ENCODE measurements at places on chromosomes 5 and 9. TPM values are rescaled to one million over a fixed set of nuclear protein-coding genes. Genes with fewer than 3 reads are reported as not detected.
A peak's percentile ranks its signal among the peaks of the same experiment; 100 is the strongest.

Gene ARAP3
- 7.2 TPM for total RNA-seq

Gene ANKDD1B
- 0.22 TPM for total RNA-seq

GRCh38 chr9:114743446-114743845 is 61.5 kb upstream of the TEX48 start:
- no peak for DNase-seq

GRCh38 chr9:129696944-129697655 is 31.7 kb downstream of the PRRX2 start:
- no peak for DNase-seq

DNA sequence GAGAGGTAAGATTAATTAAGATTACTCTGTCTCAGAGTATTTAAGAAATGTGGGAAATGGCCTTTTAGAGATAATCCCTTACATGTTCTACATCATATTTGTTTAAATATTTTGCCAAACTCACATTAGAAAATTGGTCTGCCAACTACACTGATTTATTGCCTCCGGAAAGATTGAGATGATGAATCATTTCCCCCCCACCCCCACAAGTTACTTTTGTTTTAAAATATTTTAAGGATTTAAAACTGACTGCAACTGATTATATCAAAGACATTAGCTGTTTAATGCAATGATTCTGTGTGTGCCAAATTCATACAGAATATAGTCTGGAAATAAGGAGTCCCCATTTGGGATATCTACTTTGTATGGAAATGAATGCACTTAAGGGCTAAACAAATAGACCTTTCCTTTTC is 674.4 kb downstream of the PRR16 start:
- DNase-seq = no peak

Gene MSX2
- not detected for total RNA-seq

DNA sequence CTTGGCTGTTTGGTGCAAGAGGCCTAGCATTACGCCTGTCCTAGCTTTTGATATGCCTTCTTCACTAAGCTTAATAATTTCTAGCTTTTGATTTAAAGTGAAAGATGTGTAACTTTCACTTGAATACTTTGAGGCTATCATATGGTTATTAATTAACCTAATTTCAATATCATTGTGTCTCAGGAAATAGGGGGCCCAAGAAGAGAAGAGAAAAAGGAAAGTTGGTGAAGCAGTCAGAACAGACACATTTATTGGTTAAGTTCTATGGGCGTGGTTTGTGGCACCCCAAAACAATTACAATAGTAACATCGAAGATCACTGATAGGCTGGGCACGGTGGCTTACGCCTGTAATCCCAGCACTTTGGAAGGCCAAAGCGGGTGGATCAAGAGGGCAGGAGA is 40.9 kb upstream of the F2RL2 start:
- DNase-seq = no peak

DNA sequence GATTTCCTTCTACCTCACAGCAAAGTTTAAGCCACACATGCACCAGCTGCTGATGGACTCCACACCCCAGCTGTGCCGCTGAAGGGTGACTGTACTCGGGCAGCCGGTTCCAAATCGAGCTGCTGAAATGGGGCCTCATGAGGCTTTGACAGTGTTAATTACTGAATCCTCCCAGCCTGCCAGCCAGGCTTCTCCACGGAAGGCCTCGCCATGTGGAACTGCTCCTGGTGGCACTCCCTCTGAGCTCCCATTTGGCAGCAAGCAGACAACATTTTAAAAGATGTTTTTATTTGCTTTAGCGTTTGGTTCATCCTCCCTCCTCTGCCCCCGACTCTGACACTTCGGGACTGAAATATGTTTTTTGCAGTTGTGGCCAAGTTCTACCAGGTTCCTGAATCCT is 479.4 kb upstream of the MPDZ start:
- DNase-seq = no peak

Gene IRX2
- not detected for total RNA-seq

GRCh38 chr9:115194216-115194615 is 76.3 kb upstream of the TNC start:
- DNase-seq = no peak

GRCh38 chr9:36151316-36152210 is 15.0 kb downstream of the GLIPR2 start:
- DNase-seq = peak; percentile 84

GRCh38 chr5:118791926-118792734 is 196.2 kb downstream of the DTWD2 start:
- no peak for DNase-seq

Gene FAXDC2
- not detected for total RNA-seq

Gene SLC6A7
- not detected for total RNA-seq

Gene TAF11L13
- not detected for total RNA-seq

Gene NR4A3
- 69.5 TPM for total RNA-seq

- DNase-seq = no peak
Measured at GRCh38 chr9:97773723-97774122, 76.6 kb upstream of the XPA start.

DNA sequence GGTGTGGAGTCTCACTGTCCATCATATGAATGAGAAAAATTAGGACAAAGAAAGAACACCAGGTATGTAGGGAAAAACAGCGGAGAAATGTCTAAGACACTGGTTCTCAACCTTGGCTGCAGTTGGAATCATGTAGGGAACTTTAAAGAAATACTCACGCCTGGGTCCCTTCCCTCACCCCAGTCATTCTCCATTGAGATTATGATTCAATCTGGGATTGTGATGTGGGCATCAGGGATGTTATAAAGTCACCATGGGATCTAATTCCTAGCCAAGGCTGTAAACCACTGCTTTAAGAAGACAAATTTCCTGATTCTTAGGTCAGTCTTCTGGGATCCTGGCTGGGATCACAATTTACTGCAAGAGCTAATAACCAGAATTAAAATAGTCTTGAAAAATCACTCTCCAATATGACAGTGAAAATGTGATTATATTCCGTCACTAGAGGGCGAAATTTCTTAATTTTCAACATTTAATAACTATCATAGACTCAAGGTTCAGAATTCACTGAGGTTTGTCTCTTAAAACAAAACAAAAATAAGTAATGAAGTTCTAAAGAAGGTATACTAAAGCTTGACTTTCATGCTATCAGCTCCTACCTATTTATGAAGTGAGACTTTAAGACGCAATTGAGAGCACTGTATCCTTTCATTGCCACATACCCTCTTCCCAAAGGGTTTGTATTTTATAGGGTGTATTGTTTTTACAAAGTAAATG is 60.5 kb downstream of the GLDC start:
- no peak for DNase-seq

Gene GARIN3
- total RNA-seq = 0.31 TPM

- no peak for DNase-seq
Measured at GRCh38 chr5:40309851-40310250, 369.9 kb upstream of the PTGER4 start.

- DNase-seq = no peak
Measured at GRCh38 chr5:34455098-34455497, 201.0 kb upstream of the RAI14 start.
